ENCODE measurements at places on chromosomes 1 and 21.

DNA sequence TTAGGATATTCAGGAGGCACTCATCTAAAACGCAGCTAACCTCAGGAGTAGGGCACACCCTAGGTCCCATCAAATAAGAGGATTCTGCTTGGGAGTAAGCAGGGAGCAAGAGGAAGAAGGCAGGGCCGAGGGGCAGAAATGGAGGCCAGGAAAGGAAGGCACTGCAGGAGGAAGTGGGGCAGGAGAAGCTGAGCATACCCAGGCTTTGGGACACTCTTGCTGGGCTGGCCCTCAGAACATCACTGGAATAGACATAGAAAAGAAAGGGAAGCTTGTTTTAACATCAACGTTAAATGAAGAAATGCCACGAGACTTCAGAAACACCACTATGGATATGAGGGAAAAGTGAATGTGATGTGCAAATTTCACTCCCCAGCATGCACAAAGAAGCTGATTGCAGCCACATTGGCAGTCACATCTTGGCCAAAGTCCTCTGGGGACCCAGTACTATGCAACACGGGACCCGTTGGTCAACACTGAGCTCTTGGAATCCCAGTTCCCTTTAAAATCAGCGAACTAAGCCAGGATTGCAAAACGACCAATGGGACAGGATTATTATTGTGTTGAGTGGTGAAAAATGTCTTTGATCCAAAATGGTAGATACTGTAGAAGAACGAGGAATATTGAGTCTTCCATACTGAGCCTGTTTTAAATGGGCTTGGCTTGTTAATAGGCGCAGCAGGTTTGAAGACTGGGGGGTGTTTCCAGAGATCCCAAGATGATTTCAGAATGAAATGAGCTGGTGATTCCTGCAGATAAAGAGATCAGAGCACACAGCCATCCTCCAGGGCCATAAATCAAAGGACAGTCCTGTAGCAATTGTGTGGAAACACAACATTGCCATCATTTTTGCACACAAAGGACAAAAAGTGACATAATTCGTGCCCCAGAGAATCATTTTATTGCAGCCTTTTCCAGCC is 152.4 kb downstream of the TOMM20 start:
- DNase-seq, result no peak

GRCh38 chr1:158185770-158186169 is 5.1 kb downstream of the CD1D start:
- DNase-seq, result no peak

DNA sequence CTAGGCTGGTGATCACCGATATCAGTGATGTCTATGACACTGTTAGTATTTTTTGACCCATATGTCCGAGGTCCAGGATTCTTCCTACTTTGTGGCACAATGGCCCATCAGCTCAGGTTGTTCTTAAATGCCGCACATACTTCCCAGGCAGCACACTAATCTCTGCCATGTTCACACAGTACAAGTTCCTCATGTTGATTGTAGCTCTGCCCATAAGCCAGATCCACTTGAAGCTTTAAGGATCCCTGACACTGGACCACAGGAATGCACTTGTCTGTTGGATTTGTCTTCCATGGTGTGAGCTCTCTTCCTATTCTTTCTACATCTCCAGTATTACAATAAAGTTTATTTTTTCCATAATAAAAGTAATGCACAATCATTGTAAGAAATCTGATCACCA is 69.5 kb downstream of the DDX20 start:
- no peak for DNase-seq

GRCh38 chr1:223364685-223365382 is 858 bp upstream of the SUSD4 start:
- no peak for DNase-seq

DNA sequence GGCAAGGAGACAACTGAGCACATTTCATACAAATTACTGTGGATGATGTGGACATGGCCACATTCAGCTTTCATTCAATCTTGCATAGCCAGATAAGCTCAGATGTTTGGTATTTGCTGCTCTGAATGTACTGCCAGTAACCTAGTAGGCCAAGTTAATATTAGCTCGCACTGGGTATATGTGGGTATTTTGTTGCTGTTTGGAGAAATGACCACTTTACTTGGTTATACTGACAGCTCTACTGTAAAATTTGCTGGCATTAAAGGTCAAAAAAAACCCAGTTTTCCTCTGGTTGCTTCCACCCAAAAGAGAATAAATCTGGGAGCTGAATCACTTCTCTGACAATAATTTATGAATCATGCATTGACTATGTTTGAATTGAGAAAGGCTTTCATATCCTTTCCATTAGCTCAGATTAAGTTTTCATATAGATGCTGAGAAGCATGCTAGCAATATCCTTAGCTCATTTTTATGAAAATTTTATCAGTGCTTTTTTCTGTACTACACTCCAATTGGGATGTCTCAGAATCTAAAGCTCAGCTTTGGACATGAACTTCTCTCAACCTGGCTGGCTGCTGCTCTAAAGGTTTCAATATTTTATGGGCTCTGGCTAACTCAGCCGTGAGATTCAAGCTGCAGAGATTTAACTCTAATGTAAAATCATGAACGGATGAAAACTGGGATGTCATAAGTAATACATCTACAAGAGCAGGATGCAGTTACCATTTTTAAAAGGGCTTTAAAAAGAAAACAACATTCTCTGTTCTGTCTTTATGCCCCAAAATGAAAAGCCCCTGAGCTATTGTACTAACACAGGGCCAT is 330.0 kb downstream of the BARHL2 start:
- peak; percentile 2 for DNase-seq

GRCh38 chr1:178581351-178582303 is 68.7 kb downstream of the TEX35 start:
- DNase-seq, result no peak

- no peak for DNase-seq
Observed at GRCh38 chr1:76053021-76053420, 21.5 kb upstream of the ST6GALNAC3 start.

GRCh38 chr1:93155335-93155734 is 24.9 kb downstream of the TMED5 start:
- no peak for DNase-seq

GRCh38 chr1:153651771-153652170 is 6.7 kb upstream of the SNAPIN start:
- no peak for DNase-seq

GRCh38 chr21:22399681-22400514 is 1401.7 kb downstream of the NCAM2 start:
- DNase-seq, result no peak

- DNase-seq, result no peak
Observed at GRCh38 chr1:30450148-30450817, 273.1 kb downstream of the MATN1 start.

GRCh38 chr1:147292631-147293251 is 50.3 kb downstream of the CHD1L start:
- DNase-seq, result no peak

DNA sequence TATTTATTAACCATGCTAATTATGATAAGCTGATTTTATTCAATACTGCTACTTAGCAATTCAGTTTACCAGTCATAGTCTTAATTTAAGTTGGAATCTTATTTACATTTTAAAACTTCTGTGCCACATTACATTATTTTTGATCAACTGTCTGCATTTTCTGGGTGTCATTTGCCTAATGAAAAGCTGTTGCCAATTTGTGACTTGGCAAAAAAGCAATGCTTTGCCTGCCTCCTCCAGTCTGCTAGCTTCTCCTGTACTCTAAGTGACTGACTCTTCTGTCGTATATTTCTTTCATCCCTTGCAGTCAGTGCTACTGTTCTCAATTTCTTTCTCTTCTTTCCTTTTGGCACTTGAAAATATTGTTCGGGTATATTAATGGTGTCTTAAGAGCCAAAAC is 5.6 kb upstream of the IVNS1ABP start:
- no peak for DNase-seq

GRCh38 chr1:43481491-43481890 is 27.8 kb upstream of the HYI start:
- DNase-seq, result no peak

GRCh38 chr1:201539561-201540431 is 869 bp downstream of the NAV1 start:
- no peak for DNase-seq

DNA sequence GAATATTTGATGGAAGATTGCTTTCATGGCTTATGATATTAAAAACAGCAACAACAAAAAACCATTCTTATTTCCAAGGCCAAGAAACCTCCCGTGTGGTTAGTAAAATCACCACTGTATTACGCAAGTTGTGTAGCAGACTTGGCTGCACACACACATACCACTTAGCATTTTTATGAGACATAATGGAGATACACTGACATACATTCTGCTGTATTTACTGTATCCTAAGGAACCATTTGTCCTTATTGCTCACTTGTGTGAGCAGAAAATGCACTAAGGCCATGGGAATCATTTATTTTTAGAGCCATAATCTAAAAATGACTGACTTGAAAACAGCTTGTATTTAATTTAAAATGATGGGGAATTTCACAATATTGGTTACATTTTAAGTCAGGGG is 584 bp upstream of the C1orf141 start:
- no peak for DNase-seq

- DNase-seq, result no peak
Observed at GRCh38 chr1:4655674-4656532, 1.5 kb downstream of the AJAP1 start.

- no peak for DNase-seq
Observed at GRCh38 chr1:41515131-41515678, 30.7 kb upstream of the EDN2 start.

DNA sequence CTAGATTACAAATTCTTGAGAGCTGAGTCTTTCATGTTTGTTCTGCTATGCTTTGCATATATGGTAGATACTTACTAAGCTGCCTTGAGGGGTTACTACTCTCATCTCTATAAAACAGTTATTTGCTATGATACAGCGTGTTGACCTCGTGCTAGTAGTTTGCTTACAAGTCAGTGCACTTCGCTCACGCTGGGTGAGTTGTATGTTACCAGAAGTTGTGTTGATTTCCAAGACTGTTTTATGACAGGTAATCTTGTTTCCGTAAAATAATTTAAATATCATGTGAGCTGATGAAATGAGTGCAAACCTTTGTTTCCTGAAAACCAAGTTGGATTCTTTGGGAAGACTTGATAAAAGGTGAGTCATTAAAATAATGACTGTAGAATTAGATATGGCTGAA is 7.3 kb downstream of the MRPS6 start:
- no peak for DNase-seq

DNA sequence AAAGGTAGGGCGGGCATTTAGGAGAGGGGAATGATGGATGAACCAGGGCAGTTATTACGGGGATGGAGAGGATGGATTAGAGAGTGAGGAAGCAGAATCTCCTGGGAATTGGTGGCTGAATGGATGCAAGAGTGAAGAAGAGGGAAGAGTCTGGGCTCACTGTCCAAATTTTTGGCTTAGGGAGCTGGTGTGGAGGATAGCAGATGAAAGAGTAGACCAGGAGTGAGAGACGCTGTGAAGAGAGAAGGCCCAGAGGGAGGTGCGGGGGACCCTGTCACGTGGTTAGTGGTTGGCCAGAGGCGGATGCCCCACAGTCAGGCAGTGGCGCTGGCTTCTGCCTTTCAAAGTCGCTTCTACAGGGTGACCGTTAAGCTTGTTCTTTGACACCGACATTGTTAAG is 78.4 kb downstream of the PEX14 start:
- DNase-seq, result no peak

DNA sequence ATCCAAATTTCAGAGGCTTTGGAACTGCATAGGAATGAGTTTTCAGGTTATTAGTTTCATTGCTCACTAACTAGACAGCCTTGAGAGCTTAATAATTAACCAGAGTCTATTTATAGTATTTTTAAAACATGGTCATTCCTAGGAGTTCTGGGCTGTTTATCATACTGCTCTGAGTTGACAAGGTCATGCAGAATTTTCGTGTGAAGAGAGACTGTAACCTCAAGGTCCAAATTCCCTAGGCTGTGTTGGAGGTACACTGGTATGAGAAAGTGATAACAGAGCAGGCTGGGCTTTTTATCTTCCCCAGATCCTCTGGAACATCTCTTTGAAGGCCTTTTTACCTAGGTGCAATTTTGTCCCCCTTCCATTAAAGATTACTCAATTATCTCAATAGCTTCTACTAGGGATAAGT is 736.3 kb downstream of the LTN1 start:
- no peak for DNase-seq

DNA sequence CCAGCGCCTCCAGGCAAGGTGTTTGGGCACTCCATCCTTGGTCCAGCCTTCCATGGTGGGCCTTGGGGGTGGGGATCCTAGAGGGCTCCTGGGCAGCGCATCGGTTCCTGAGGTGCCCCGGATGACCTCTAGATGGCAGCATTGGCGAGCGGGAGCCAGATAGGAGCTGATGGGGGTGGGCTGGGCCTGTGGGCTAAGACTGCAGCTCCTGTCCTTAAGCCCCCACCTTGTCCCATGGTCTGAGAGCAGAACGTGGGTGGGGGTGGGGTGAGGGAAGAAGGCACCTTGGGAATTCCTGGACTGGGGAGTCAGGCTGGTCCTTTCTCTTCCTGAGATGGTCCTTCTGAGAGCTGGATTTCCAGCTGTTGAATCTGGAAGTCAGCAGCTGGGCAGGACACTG is 93.4 kb upstream of the CSF3R start:
- peak; percentile 13 for DNase-seq

- DNase-seq, result no peak
Observed at GRCh38 chr1:157197906-157198435, 59.8 kb upstream of the ETV3 start.

GRCh38 chr21:37058261-37058660 is 14.6 kb downstream of the PIGP start:
- no peak for DNase-seq

DNA sequence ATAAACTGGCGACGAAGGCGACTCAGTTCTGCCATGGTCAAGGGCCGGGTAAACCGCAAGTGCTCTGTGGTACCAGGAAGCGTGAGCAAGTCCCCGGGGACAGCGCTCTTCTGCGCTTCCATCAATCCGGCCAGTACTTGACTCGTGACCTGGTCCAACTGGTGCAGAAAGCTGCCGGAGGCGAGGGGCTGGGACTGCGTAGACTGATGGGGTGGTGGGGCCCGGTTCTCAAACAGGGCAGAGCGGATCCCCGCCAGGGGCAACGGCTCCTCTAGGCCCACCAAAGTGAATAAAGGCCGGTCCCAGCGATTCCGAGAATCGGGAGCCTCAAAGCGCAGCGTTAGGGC is 852 bp downstream of the KTI12 start:
- DNase-seq, result no peak

- no peak for DNase-seq
Observed at GRCh38 chr1:39159224-39160036, 45.1 kb upstream of the MACF1 start.

DNA sequence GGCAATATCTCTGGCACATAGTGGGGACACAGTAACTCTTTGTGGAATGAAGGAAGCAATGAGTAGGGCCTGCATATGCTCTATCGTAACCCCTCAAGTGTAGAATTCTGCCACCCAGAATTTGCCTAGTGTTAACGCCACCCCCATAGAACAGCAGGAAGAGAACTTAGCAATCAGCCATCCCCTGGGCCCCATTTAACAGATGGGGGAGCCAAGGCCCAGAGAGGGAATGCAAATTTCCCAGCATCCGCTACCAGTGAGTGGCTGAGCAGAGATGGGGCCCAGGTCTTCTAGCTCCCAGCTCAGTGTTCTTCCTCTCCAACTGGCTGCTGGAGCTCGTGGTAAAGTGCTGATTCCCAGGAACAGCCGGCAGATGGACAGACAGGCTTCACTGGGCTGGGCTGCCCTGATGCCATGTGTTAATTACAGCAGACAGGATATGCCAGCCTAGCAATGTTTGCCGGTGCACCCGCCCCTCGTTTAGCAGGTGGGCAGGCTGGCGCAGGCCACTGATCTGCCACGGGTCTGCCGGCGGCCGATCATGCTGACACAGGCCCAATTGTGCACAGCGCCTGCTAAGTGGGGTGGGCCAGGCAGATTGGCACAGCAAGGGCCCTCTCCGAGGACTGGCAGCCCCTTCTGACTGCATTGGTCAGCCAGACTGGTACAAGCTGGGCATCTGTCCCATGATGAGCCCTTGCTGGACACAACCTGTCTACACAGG is 171.9 kb downstream of the IGSF21 start:
- DNase-seq, result no peak

GRCh38 chr1:190754666-190755065 is 277.0 kb upstream of the BRINP3 start:
- peak; percentile 25 for DNase-seq
